ENCODE measurements at places on chromosomes 7 and 10.

DNA sequence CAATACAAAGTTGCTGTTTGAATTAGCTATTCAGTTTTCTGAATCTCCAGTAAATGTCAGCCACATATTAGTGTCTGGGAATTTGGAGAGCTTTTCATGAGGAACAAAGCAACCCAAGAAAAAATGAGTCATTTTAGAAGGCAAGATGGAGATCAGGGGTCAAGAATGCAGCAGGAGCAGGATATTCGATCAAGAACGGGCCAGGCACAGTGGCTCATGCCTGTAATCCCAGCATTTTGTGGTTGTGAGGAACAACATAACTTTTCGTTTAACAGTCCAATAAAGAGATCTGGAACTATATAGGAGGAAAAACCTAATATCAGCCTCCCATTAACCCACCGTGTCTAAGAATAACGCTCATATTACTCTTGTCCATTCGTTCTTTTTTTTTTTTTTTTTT lies 600.5 kb downstream of the MAGI2 start:
- no peaks in the 10 kb centered on the region for H3K4me1 ChIP-seq
- H3K27me3 ChIP-seq, result no peaks in the 10 kb centered on the region
- H3K36me3 ChIP-seq, result no peaks in the 10 kb centered on the region
- H3K4me3 ChIP-seq, result no peak overlapping the region
- no peak for DNase-seq

GRCh38 chr10:71138166-71138830 lies 74.1 kb upstream of the UNC5B start:
- H3K27ac ChIP-seq, result no peak overlapping the region
- no peak for DNase-seq
- no peak overlapping the region for H3K4me3 ChIP-seq
- peaks cover 22% of the 10 kb centered on the region for H3K27me3 ChIP-seq
- no peaks in the 10 kb centered on the region for H3K4me1 ChIP-seq

DNA sequence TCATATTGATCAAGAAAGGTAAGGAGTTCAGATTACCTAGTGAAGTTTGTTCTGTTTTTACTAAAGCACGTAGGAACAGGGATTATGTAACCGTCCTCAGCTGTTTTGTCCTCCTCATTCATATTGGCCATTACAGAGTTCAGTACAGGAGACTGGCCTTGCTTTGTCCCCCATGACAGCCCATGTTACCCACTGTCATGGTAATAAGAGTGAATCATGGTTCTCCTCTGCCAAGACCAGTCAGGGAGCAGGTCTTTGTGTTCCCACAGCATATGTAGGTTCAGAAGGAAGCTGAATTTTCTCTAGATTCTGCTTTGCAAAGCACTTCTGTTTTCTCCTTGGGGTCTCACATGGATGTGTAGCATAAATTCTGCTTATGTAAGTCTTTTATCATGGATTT lies 106.2 kb upstream of the GPR141 start:
- no peak overlapping the region for H3K4me3 ChIP-seq
- H3K4me1 ChIP-seq, result no peaks in the 10 kb centered on the region
- H3K27me3 ChIP-seq, result no peaks in the 10 kb centered on the region

- H3K27ac ChIP-seq, result no peak overlapping the region
- H3K36me3 ChIP-seq, result no peaks in the 10 kb centered on the region
- H3K4me1 ChIP-seq, result no peaks in the 10 kb centered on the region
- no peak overlapping the region for H3K4me3 ChIP-seq
- peak; percentile 57 for DNase-seq
Measured at GRCh38 chr10:35822316-35822715, 180.2 kb upstream of the FZD8 start.

DNA sequence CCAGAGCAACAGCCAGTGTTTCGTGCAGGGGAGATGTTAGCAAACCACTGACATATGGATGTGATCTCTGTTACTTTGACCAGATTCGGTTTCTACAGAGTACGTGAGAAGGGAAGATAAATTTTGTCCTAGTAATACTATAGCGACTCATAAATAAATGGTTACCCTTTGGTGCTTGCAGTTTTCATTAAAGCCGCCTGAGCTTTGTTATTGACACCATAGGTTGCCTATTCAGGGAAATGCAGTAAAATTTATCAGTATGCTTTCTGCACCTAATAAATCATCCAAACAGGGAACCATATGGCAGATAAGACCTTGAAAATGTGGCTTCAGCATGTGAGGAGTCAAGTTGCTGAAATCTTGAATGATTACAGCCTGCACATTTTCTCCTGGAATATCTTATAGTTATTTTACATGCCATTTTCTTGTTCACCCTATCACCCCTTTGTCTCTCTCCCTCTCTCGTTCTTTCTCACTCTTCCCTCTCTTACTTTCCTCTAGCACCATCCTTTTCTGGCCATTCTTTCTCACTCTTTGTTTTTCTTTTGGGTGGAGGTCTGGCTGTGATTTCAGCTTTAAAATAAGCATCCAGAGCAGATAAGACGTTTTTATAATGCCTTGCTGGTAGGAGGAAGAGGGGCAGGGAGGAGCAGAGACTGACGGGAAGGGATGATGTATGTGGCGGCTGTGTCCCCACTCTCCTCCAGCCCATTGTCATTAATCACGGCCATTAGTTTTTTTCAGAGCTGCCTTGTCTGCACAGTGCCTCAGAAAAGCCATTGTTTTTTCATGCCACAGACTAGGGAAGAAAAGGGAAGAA lies 182.5 kb downstream of the LRMDA start:
- H3K4me3 ChIP-seq, result no peak overlapping the region
- DNase-seq, result peak; percentile 91
- no peaks in the 10 kb centered on the region for H3K27me3 ChIP-seq
- peaks cover 18% of the 10 kb centered on the region for H3K4me1 ChIP-seq

Measured in left lung (tissue), 14 donors.